ENCODE measurements at places on chromosomes 5 and 9. TPM values are rescaled to one million over a fixed set of nuclear protein-coding genes. Genes with fewer than 3 reads are reported as not detected.

MSMP gene
- total RNA-seq = 0.41 TPM

CARD9 gene
- total RNA-seq = 0.41 TPM

AHRR gene
- 1.2 TPM for total RNA-seq

IL31RA gene
- not detected for total RNA-seq

ARID3C gene
- total RNA-seq = 0.82 TPM

LHX6 gene
- 11.8 TPM for total RNA-seq

DMRT2 gene
- total RNA-seq = not detected

HTR4 gene
- total RNA-seq = 1.2 TPM

PCDHA10 gene
- 10.6 TPM for total RNA-seq

ECM2 gene
- 3.3 TPM for total RNA-seq

SMC2 gene
- total RNA-seq = 26.1 TPM

ARPC5L gene
- 10.6 TPM for total RNA-seq

ZFP37 gene
- 22.8 TPM for total RNA-seq

NEURL1B gene
- 16.3 TPM for total RNA-seq

PDCD1LG2 gene
- 0.41 TPM for total RNA-seq

FAM120AOS gene
- total RNA-seq = 24.1 TPM

FAM170A gene
- total RNA-seq = not detected

CENPK gene
- total RNA-seq = 8.6 TPM

ANKRD18A gene
- total RNA-seq = 1.6 TPM

SLC27A6 gene
- total RNA-seq = 2.0 TPM

VLDLR gene
- 49.7 TPM for total RNA-seq

YTHDC2 gene
- total RNA-seq = 36.7 TPM

FCHO2 gene
- 59.9 TPM for total RNA-seq

PCDHB14 gene
- total RNA-seq = 12.6 TPM

ANKDD1B gene
- 1.2 TPM for total RNA-seq

ZNF484 gene
- total RNA-seq = 51.4 TPM

P4HA2 gene
- total RNA-seq = 13.9 TPM

GOLGA1 gene
- total RNA-seq = 14.3 TPM

NUTM2F gene
- not detected for total RNA-seq

C9orf43 gene
- total RNA-seq = 1.2 TPM

LCN6 gene
- not detected for total RNA-seq

ZNF608 gene
- 106 TPM for total RNA-seq

PCDHGC5 gene
- total RNA-seq = 4.9 TPM

PCA3 gene
- total RNA-seq = 0.82 TPM

CDC14B gene
- 38.3 TPM for total RNA-seq

IL9 gene
- total RNA-seq = not detected

ZDHHC11 gene
- 5.7 TPM for total RNA-seq

ZFR gene
- 144 TPM for total RNA-seq

FBN2 gene
- total RNA-seq = 7.7 TPM

ZNF366 gene
- total RNA-seq = 0.82 TPM

TICAM2 gene
- total RNA-seq = 1.2 TPM

ORM2 gene
- total RNA-seq = not detected

NSG2 gene
- total RNA-seq = 942 TPM

IL7R gene
- 0.41 TPM for total RNA-seq

PCDHB3 gene
- 11.0 TPM for total RNA-seq

PCDHGC4 gene
- 65.2 TPM for total RNA-seq

PRRX2 gene
- total RNA-seq = not detected

C5orf58 gene
- not detected for total RNA-seq

IFNA17 gene
- not detected for total RNA-seq
